ENCODE measurements at places on chromosomes 13 and 19.

GRCh38 chr13:26378116-26378515, 124.2 kb downstream of the CDK8 start:
- no peaks in the 10 kb centered on the region for H3K27me3 ChIP-seq
- H3K4me3 ChIP-seq, result no peak overlapping the region
- no peaks in the 10 kb centered on the region for H3K4me1 ChIP-seq
- H3K27ac ChIP-seq, result no peak overlapping the region
- peaks cover 2% of the 10 kb centered on the region for H3K36me3 ChIP-seq
- DNase-seq, result no peak

GRCh38 chr19:49432141-49433073, 7.2 kb downstream of the GFY start:
- peaks cover 56% of the 10 kb centered on the region for H3K4me1 ChIP-seq
- DNase-seq, result peak; percentile 43
- no peak overlapping the region for H3K4me3 ChIP-seq
- H3K27ac ChIP-seq, result no peak overlapping the region
- peaks cover 96% of the 10 kb centered on the region for H3K27me3 ChIP-seq

DNA sequence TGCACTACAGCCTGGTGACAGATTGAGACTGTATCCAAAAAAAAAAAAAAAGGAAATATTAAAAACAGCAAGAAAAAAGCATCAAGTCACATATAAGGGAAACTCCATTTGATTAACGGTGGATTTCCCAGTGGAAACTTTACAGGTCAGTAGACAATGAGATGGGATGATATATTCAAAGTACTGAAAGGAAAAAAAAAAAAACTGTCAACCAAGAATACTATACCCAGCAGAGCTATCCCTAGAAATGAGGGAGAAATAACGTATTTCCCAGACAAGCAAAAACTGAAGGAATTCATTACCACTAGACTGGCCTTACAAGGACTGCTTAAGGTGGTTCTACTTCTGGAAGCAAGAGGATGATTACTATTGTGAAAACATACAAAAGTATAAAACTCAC, 87.4 kb downstream of the C1QTNF9 start:
- no peak overlapping the region for H3K4me3 ChIP-seq
- no peaks in the 10 kb centered on the region for H3K36me3 ChIP-seq
- no peak overlapping the region for H3K27ac ChIP-seq
- no peaks in the 10 kb centered on the region for H3K27me3 ChIP-seq

DNA sequence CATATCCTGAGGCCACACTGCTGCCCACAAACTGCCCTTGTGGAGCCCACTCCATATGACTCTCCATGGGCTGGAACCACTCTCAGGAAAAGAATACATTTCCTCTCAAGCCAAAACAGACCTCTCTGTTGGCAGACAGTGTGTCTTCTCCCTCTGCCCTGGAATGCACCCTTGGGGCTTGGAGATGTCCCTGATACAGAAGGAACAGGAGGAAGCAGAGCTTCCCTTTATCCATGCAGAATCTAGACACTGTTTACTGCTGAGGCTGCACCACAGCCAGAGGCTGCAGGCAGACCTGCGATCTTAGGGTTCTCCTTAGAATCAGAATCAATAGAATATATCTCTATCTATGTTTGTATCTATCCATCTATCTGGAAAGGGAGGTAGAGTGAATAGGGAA, 26.8 kb upstream of the CYP4F8 start:
- no peak for DNase-seq
- H3K27ac ChIP-seq, result no peak overlapping the region
- H3K4me1 ChIP-seq, result peaks cover 8% of the 10 kb centered on the region
- no peaks in the 10 kb centered on the region for H3K36me3 ChIP-seq
- H3K4me3 ChIP-seq, result no peak overlapping the region
- H3K27me3 ChIP-seq, result peaks cover 17% of the 10 kb centered on the region

DNA sequence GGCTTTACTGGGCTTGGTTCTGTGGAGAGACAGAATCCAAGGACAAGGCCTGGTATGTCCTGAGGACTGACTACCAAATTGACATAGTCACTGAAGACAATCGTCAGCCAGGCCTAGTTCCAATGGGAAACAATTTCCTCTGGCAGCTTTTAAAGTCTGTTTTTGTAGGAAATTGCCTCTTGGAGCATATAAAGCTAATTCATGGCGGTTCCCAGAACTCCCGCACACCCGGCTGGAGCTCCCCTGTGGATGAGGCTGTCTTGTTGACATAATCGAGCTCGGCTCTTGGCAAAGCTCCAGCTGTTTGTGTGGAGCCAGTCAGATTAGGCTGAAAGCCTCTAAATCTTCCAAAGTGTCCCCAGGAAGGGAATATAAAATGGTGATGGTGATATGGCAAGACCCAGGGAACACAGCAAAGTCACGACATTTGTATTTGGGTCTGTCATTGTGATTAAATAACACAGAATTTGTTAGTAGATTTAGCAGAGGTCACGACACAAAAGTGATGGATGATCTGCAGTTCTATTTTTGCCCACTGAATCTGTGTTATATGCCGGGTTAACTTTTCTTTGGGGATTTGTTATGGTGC, 395.0 kb downstream of the PCDH9 start:
- no peak overlapping the region for H3K27ac ChIP-seq
- H3K4me1 ChIP-seq, result no peaks in the 10 kb centered on the region
- no peak for DNase-seq
- no peaks in the 10 kb centered on the region for H3K27me3 ChIP-seq
- H3K36me3 ChIP-seq, result no peaks in the 10 kb centered on the region

DNA sequence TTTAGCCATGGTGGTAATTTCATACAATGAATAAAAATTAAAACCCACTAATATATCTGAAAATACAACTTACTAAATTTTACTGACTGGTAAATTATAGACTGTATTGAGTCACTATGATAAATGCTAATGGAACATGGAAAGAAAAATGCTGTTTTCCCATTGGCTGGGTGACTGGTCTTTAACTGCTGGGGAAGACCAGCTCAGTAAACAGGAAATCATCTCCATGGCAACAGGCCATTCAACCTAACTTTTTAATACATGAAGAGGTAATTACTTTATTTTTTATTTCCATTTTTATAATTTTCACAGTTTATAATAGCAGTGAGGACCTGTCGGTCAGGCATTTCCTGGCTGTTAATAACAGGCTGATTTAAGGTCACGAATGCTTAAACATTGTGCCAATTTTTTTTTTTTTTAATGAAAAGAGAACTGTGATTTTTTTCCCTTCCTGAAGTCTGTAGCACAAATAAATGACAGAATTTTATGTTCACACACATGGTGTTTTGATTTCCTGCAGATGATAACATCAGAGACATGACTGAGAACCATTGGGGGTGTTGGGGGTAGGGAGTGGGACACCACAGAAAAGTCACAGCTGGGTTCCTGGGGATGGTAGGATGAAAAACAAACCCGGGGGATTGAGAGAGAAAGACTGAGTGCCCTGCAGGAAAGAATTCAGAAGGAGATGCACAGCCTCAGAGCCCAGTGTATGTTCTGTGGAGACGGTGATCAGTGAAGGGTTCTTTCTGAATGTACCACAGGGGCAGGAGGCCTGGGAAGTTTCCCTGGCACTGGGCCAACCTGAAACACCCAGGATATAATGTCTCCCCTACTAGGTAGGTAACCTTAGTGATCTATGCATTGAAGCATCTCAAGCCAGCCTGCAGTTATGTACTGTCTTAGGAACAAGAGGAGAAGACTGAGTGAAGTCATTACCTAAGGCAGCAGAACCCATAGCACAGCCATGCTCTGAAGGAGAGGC, 297.1 kb downstream of the COG6 start:
- peak overlapping the region; percentile 25 for H3K27ac ChIP-seq
- H3K4me3 ChIP-seq, result no peak overlapping the region
- H3K36me3 ChIP-seq, result no peaks in the 10 kb centered on the region
- no peak for DNase-seq
- H3K4me1 ChIP-seq, result peaks cover 26% of the 10 kb centered on the region

- no peak overlapping the region for H3K4me3 ChIP-seq
- H3K27ac ChIP-seq, result no peak overlapping the region
- no peaks in the 10 kb centered on the region for H3K36me3 ChIP-seq
- H3K4me1 ChIP-seq, result no peaks in the 10 kb centered on the region
- H3K27me3 ChIP-seq, result no peaks in the 10 kb centered on the region
Observed at GRCh38 chr13:63081400-63082014, 1665.9 kb upstream of the PCDH20 start.

Measured in CD4-positive, alpha-beta T cell (primary cell).